ENCODE measurements at places on chromosomes 7 and 10.

- DNase-seq, result no peak
Measured at GRCh38 chr10:114881417-114881816, 56.6 kb upstream of the TRUB1 start.

DNA sequence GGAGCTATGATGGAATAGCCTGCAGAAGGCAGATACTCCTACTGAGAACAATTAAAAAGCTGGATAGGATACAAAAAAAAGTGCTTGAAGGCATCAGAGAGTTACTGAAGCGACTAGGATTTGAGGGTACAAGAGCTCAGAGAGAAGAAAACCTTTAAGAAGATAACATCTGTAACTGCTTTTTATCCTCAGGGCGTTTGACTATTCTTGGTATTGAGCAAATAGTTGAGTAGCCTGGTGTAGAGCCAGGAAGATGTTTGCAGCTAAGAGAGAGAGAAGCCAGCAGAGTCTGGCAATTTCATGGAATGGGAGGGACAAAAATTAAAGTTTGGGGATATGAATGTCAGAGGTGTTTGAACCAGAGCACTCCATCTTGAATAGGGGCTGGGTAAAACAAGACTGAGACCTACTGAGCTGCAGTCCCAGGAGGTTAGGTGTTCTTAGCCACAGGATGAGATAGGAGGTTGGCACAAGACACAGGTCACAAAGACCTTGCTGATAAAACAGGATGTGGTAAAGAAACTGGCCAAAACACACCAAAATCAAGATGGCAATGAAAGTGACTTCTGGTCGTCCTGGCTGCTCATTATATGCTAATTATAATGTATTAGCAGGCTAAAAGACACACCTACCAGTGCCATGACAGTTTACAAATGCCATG, 428.8 kb downstream of the SH2D4B start:
- DNase-seq, result no peak

DNA sequence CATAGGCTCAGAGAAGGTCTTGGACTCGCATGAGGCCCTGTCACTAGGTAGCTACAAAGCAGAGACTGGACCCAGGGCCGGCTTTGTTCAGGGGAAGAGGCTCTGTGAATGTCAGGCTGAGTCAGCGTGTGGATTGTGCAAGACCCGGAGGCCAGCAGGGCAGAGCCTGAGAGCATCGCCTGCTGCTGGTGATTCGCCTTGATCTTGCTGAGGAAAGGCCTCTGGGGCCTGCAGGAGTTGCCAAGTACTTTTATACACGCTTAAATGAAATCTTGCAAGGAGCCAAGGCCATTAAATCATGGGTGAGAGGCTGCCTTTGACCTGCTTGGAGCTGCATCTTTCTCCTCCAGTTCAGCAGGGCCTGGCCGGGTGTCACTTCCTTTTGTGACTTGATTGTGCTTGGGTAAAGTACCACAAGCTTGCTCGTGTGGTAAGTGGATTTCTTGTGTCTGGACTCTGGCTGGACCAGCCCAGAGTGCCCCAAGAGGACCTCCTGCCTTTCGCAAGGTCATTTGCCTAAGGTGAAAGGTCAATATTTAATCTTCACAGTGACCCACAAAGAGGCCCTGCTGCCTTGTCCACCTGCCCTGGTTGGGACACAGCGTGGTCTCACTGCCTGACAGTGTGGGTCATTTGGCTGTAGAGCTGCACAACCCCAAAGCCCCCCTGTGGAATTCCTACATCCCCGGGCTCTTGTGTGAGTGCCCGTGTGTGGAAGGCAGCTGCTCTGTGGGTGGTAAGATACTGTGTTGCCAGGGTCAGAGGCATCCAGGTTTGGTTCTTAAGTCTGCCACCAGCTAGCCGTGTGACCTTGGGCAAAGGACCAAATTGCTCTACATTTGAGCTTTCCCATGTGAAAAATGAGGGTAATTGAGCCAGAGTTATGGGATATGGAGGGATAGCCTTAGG, 38.6 kb upstream of the SH2D4B start:
- DNase-seq, result peak; percentile 74

- DNase-seq, result no peak
Measured at GRCh38 chr7:101677391-101677790, 48.3 kb upstream of the MYL10 start.

- DNase-seq, result no peak
Measured at GRCh38 chr7:30910411-30911073, 1.1 kb upstream of the AQP1 start.

DNA sequence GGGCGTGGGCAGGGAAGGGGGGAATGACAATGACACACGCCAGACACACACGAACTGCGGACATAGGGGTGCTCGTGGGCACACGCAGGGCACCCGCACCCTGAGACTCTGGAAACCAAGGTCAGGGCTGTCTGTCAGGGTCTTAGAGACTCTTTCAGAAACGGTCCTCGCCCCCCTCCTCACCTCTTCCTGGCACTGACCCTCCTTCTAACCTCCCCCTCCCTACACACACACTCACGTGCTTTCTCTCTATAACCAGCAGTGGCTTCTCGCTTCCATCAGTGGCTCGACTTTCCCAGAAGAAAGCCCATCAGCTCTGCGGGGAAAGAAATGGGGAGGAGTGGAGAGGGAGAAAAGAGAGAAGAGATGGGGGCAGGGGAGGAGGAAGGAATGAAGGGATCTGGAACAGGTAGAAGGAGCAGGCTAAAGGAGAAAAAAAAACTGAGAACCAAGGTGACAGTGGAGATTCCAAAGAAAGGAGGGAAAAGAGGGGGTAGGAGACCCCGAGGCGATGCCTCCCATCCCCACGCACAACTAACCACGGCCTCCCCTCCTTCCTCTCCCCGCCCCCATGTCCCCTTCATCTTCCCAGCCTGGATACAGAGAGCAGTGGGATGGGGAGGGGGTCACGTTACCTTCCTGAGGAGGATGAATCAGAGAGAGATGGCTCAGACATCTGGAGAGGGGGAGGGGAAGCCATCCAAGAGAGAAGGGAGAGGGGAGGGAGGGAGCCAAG, 1.7 kb upstream of the VGF start:
- DNase-seq, result no peak

DNA sequence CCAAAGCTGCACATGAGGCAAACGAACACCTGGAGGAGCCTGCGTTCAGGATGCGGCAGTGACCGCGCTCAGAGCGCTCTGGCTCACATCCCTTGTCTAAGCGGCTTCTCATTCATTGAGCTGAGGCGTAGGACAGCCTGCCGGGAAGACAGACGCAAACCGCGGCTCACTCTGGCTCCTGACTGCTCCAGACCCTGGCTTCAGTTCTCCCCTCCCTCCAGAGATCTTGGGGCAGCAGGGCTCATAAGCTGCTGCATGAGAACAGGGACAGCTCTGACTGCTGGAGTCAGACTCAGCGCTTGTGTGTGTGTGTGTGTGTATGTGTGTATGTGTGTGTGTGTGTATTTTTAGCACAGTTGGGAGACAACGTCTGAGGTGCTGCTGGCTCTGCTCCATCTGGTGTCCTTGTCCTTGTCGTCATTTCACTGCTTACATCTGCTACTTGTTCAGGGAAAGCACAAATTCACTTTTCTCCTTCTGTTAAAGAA, 15.8 kb upstream of the LYZL2 start:
- no peak for DNase-seq

DNA sequence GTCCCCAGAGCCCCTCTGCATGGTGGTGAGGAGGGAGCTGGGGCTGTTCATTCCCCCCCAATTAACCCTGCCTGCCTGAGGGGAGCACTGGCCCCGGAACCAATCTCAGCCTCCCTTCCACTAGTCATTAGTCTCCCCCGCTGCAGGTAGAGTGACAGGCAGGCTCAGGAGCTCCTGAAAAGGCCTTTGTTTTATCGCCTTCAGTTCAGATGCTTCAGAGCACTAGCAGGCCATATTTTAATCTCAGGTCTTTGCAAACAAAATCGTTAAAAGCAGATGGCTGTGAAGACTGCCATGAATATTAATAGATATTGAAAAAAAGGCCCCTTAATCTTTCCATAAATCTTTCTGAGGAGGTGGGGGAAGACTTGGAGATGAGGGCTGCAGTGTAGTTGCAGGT, 250.7 kb downstream of the RPS24 start:
- no peak for DNase-seq

- no peak for DNase-seq
Measured at GRCh38 chr7:5750031-5750653, 31.3 kb downstream of the RNF216 start.
